ENCODE measurements at places on chromosomes 11 and 22.

GRCh38 chr11:26839911-26840698, 118.2 kb upstream of the SLC5A12 start:
- DNase-seq = no peak

- no peak for DNase-seq
Measured at GRCh38 chr22:27137871-27138337, 480.5 kb downstream of the MIAT start.

DNA sequence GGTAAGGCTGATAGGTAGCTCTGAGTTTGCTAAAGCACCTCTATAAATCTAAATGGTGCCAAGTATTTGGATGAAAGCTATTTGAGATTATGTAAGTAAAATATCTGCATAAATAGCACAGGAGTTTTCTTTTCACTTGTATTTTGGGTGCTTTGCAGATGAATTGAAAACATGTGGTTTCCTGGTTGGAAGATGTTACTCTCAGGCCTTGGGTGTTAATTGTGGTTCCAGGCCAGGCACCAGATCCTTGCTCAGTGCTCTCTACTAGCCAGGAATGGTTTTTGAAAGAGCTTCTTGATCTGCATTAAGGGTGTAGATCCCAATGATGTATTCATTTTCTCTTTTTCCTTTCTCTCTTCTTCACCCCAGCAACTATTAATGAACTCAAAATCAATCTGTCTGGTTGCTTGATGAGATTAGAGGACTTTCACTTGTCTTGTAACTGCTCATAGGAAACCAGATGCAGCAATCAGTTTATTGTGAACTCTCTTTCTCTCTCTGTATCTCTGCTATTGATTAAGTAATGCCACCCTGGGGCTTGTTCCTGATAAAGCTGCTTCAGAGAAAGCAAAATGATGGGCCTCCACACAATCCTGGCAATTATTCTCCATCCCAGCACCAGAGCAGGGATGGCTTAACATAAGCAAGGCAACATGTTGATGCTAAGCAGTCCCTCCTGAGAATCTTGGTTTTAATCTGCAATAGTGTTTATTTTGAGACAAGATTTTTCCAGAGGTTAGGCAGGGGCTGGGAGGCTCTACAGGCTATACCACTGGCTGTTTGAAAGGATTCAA, 147.0 kb upstream of the NTM start:
- DNase-seq = no peak

GRCh38 chr11:38019072-38019775, 1421.2 kb upstream of the RAG2 start:
- no peak for DNase-seq

GRCh38 chr11:103958475-103959215, 77.8 kb upstream of the DDI1 start:
- peak; percentile 8 for DNase-seq

DNA sequence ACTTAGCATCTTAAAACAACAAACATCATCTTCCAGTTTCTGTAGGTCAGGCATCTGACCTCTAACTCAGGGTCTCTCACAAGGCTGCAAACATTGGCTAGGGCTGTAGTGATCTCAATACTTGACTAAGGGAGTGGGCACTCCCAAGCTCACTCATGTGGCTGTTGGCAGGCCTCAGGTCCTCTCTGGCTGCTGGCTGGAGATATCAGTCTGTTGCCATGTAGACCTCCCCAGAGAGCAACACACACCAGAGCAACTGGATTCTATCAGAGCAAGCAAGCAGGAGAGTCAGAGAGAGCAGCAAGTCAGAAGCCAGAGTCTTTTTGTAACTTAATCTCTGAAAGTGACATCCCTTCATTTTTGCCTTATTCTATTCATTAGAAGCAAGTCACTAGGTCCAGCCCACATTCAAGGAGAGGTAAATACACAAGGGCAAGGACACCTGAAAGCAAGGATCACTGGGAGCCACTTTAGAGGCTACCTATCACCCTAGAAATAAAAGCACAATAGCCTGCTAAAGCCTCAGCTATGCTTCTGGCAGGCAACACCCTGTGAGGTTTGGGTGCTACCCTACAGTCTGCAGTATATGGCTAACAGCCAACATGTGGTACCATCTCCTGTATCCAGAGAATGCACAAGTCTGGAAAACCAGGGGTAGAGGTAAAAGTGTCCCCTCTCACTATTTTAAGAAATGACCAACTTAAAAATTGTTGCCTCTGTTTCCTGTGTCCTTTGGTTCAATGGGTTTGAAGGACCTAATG, 33.5 kb upstream of the CD44 start:
- no peak for DNase-seq

GRCh38 chr11:8721609-8722500, 39.3 kb downstream of the RPL27A start:
- DNase-seq = no peak

DNA sequence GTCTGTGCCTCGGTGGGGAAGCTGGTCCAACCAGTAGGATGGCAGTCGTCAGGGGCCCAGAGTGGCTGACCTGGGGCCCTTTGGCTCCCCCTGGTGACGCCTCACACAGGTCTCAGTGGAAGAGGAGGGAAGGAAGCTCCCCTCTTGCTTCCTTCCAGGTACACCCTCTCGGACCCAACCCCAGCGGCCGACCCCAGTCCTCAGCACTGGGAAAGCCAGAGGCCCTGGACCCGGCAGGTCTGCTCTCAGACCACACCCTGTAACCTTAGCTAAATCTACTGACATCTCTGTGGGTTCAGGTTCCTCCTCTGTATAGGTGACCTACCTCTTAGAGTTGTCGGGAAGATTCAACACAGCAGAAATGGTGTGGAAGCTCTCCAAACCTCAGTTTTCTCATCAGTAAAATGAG, 3.4 kb upstream of the SCUBE1 start:
- peak; percentile 65 for DNase-seq

GRCh38 chr22:37416827-37417226, 10.5 kb downstream of the ELFN2 start:
- peak; percentile 36 for DNase-seq

DNA sequence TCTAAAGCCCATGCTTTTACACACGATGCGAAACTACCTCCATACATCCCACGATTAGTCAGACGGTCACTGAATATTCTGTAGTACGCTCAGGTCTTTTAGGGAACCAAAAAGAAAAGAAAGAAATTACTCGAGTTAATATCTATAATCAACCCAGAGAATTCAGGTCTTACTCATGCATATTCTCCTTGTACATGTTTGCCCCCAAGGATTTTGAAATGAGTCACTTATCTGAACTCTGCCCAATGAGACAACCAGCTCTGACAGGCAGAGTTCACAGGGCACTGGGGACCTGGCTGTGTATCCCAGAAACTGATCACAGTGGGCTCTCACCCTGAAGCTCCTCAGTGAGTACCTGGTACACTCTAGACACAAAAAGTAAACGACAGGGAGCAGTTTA, 29.2 kb downstream of the RASSF10 start:
- DNase-seq = no peak

DNA sequence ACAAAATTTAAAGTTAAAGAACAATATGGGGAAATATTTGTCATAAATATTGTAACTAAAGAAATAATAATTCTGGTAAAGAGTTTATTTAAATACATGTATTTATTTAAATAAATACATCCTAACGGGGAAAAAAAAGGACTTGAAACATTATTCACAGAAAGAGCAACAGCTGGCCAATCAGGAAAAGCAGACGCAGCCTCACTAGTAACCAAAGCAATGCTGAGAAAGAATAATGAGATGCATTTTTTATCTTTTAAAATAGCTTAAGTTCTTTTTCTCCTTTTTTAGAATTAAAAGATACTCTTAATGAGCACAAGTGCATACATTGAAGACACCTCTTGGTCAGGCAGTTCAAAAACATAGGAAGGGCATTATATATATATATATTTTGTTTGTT, 2.6 kb upstream of the LTO1 start:
- no peak for DNase-seq

- DNase-seq = peak; percentile 52
Measured at GRCh38 chr22:50445071-50445879, 29.6 kb downstream of the SBF1 start.

DNA sequence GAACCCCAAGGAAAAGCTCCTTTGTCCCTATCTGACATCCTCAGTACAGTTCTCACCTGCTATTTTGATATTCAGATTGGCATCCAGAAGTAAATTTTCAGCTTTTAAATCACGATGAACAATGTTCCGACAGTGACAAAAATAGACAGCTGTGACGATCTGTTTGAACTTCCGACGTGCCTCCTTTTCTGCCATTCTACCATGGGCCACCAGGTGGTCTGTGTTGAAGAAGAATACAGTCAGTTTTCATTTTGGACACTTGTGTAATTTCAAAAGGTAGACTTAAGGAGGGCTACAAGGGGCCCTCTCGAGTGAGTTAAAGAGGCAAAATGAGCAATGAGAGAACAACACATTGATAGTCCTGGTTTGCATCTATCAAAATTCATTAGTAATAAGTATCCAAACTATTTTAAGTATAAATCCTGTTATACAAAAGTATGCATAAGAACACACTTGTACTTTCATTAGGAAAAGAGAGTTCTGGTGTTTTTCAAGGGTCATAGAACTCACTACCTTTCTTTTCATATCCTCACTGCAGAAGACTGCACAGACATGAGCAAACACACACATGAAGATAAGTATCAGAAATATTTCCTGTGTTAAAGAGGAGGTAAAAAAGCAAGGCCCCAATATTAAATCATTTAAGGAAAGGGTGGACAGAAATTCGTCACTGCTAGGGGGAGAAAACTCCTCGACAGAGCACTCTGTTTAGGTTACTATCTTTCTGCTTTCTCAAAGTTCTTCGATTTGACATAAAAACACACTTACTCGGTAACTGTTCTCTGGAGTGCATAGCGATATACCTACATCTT, 89.9 kb upstream of the APOA1 start:
- peak; percentile 74 for DNase-seq

GRCh38 chr11:102792604-102793003, 5.4 kb downstream of the MMP1 start:
- no peak for DNase-seq

DNA sequence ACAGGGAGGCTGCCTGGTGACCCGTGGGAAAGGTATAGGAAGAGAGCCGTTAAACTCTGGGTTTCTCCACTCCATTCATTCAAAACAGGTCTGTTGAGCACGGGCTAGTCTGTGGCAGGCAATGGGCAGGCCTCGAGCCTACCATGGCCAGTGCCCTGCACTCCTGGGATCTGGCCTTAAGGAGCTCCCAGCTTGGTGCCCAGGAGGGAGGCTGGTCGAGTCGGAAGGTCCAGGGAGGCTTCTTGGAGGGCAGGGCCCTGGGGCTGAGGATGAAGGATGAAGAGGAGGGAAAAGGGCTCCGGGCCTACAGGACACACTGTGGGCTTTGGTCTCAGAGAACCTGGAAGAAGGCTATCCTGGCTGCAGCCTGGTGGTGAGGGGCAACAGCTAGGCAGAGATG, 41.9 kb upstream of the MN1 start:
- DNase-seq = no peak

- no peak for DNase-seq
Measured at GRCh38 chr11:9274499-9275258, 9.5 kb upstream of the DENND5A start.

DNA sequence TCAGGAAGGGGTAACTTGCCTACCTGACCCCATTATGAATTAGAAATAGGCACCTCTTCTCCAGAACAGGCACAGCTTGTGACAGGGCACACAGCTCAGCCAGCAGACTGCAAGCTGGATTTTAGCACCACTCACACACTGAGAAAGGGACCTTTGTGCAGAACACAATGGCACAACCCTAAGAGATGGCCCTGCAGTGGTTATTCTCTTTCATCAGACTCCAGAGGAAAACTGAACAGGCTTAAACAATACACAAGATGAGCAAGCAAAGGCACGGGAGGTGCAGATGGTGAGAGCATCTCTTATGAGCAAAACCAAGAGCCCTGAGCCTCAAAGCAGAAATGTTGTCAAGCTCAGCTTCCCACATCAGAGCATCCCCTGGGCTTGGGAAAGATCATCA, 93.8 kb upstream of the LRRC55 start:
- no peak for DNase-seq

GRCh38 chr11:64792482-64792881, 10.5 kb downstream of the MAP4K2 start:
- no peak for DNase-seq

DNA sequence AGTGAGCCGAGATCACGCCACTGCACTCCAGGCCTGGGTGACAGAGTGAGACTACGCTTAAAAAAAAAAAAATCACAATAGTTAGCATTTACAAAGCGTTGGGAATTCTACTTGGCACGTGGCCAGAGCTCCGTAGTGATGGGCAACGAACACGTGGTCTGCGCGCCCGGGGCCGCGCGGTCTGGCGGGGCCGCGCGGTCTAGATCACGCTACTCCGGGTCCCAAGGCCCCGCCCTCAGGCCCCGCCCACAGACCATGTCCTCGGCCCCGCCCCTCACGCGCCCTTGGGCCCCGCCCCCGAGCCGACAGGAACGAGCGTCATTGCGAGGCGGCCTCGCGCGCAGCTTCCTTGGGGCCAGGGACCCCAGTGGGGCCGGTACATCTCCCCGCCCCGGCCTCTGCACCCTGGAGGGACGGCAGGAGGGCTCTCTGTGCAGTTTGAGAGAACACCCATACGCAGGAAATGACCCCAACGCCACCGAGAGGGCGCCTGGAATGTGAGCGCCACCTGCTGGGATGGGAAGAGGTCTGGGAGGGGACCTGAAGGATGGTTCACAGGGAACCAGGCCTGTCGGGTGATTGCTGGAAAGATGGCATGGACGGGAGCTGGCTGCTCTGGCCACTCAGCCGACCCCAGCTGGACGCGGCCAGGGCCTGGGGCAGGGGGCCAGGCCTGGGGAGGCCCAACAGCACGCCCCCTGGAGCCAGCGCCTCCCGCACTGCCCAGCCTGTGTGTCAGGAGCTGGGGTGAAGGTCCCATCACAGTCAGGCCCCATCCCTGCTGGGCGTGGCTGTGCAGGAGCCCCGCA, 2.0 kb upstream of the PTDSS2 start:
- DNase-seq = peak; percentile 93

GRCh38 chr11:69269388-69269787, 24.6 kb upstream of the MYEOV start:
- DNase-seq = no peak

GRCh38 chr11:7281809-7282208, 30.1 kb downstream of the SYT9 start:
- DNase-seq = no peak

GRCh38 chr11:74019860-74020259, 11.0 kb upstream of the UCP3 start:
- no peak for DNase-seq

GRCh38 chr11:73218830-73219215, 742 bp downstream of the P2RY2 start:
- DNase-seq = no peak
